ENCODE measurements at places on chromosomes 3 and 15.

DNA sequence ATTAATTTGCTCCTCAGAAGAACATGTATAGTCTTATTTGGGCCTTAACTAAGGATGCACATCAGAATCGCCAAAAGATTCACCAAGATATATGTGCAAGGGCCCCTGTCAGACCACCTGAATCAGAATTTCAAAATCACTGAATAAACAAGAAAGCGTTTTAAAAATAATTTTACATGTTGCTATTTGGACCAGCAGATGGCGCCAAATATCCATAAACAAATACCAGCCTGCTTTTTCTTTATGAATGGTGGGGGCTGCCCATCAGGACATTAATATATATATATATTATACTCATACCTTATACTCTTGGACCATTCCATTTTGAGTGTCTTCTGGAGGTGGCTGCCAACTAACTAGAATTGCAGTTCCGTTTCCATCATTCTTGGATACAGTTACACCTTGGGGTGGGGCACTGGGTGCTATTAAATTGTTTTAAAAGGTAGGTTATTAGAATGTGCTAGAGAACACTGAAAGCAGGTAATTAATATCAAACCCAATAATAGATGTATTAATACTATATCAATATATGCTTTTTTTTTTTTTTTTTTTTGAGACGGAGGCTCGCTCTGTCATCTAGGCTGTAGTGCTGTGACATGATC is 1108.3 kb downstream of the ROBO1 start:
- no peak for DNase-seq

DNA sequence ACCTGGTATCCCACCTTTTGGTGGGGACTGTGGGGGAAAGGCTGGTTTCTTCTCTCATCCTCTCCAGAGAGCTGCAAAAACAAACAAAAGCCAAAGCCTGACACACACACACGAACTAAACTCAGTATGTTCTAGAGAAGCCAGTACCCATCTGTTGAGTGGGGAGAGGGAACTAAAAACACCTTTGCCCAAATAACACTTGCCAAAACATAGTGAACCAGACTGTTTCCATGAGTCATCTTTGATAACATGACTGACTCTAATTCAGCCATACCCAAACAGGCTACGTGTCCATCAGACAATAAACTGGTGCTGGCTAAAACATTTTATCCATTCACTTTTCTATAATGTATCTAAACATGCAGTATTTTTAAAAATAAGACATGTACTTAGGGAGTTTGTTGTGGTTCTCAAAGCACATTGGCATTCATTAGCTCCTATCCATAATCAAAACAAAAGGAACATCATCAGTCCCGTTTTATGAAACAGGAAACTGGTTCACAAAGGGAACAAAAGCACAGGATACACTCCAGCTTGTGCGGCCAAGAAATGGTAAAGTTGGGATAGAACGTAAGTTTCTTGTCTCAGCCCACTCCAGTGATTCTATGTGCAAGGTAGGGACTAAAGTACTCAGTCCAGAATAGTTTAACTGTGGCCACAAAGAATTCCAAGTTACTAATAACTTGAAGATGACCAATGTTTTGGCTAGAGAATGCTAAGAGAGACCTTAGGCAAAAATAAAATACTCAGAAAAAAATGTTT is 16.1 kb downstream of the LYSMD2 start:
- DNase-seq, result no peak

GRCh38 chr3:44117239-44117638 is 124.4 kb upstream of the TOPAZ1 start:
- no peak for DNase-seq

GRCh38 chr3:116015931-116016330 is 392.6 kb downstream of the GAP43 start:
- DNase-seq, result no peak

GRCh38 chr3:49222002-49222401 is 50.6 kb downstream of the KLHDC8B start:
- DNase-seq, result no peak

- DNase-seq, result no peak
Measured at GRCh38 chr3:140103166-140103565, 168.2 kb downstream of the CLSTN2 start.

DNA sequence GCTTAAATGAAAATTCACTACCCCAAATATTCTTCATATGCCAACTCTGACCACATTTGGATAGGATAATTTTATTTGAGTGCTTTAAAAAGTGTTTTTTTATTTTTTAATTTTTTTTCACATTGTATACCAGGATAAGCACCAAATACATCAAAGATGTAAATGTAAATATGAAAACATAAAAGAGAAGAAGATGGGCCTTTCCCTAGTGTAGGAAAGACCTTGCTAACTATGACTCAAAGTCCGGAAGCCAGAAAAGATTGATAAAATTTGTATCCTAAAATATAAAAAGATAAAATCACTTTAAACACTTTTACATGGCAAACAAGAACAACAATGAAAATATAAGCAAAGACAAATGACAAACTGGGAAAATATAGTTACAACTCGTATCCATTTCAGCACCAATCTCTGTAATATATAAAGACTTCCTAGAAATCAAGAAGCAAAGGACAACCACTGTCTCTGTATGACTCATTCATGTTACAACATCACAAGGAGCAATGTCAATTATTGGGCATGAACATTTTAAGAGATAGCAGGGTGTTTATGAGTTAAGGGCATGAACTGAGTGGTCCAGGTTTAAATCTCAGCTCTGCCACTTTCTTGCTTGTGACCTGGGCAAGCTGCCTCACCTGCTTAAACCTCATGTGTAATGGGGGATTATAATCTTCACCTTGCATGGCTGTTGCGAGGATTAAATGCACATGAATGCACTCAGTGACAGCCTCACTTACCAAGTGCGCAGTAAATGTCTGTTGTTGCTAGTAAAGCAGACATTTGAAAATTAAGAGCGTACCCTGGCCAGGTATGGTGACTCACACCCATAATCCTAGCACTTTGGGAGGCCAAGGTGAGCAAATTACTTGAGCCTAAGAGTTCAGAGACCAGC is 25.3 kb upstream of the ARHGEF3 start:
- DNase-seq, result no peak

DNA sequence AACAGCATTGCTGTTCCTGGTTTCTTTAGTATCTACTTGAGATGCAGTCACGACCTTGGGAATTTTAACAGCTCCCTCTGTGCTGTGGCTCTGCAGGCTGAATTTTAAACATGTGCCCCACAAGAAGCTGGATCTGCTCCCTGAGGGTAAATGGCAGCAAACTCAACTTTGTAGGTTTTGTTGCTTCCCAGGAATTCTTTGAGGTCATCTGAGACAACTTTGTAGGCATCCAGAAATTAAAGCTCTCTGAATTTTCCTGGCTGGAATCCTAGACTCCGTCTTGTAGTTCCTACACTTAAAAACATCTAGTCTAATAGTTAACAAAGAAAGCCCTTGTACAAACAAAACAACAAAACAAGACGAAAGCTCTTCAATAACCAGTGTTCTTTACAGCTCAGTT is 366.3 kb downstream of the FEZF2 start:
- DNase-seq, result no peak
